ENCODE measurements at places on chromosomes 1 and 21. TPM values are rescaled to one million over a fixed set of nuclear protein-coding genes. Genes with fewer than 3 reads are reported as not detected.

Gene HTR6
- not detected for polyA plus RNA-seq

Gene AMY2A
- polyA plus RNA-seq, result not detected

Gene CYP4A22
- polyA plus RNA-seq, result not detected

Gene NTMT2
- not detected for polyA plus RNA-seq

Gene OR2T11
- not detected for polyA plus RNA-seq

Gene KRTAP19-1
- not detected for polyA plus RNA-seq

Gene THEM5
- not detected for polyA plus RNA-seq

Gene KRTAP7-1
- polyA plus RNA-seq, result not detected

Gene FMO5
- 0.07 TPM for polyA plus RNA-seq

Gene CCDC185
- not detected for polyA plus RNA-seq

Gene IGSF3
- 7.6 TPM for polyA plus RNA-seq

Gene AMY2B
- polyA plus RNA-seq, result 1.2 TPM

Gene CTH
- polyA plus RNA-seq, result 3.7 TPM

Gene F5
- polyA plus RNA-seq, result not detected

DNA sequence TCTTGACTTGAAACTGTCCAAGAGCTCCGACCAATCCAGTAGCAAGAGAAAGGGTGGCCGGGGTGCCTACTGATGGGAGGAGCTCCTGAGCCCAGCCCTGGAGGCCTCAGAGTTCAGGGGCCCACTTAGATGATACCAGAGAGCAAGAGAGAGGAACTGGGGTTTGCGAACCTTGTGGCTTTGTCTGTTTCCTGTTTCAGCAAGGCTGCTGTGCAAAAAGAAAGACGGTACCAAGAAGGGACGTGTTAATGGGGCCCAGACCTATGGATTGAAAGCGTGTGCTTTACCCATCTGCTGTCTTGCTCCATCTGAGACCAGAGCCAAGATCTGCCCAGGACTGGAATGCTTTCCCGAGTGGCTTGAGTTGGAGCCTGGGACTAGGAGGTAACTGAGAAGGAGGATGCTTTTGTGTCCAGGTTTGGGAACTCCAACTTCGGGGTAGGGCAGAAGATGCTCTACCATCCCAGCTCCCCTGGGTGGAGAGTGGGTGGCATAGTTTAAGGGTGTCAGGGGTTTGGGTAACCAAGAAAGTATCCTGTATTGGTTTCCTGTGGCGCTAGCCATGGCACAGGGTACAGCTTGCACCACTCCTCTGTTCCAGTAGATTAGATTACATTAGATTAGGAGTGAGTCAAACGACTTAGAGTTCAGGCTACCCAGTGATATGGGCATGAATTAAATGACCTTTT lies at the start of gene TRAF3IP3:
Gene TRAF3IP3 (plus strand): TSS at position 128 of the 689 bp plus-strand sequence. CDS start 3,987 bp downstream, outside the sequence.
- no peak for DNase-seq

DNA sequence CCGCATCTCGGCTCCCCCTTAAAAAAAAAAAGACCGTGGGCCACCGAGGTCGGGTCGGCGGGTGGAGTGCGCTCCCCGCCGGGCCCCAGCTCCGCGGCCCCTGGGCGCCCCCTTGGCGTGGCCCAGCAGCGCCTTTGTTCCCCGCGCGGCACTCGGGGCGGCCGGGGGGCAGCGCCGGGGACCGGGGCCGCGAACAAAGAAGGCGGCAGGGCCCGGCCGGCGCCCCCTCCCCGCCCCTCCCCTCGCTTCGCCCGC lies 571 bp downstream of the MARCKSL1 start:
- DNase-seq, result no peak

GRCh38 chr1:82979593-82980236 lies 1019.2 kb downstream of the TTLL7 start:
- DNase-seq, result no peak

GRCh38 chr1:181416268-181416860 lies 67.0 kb upstream of the CACNA1E start:
- DNase-seq, result no peak

DNA sequence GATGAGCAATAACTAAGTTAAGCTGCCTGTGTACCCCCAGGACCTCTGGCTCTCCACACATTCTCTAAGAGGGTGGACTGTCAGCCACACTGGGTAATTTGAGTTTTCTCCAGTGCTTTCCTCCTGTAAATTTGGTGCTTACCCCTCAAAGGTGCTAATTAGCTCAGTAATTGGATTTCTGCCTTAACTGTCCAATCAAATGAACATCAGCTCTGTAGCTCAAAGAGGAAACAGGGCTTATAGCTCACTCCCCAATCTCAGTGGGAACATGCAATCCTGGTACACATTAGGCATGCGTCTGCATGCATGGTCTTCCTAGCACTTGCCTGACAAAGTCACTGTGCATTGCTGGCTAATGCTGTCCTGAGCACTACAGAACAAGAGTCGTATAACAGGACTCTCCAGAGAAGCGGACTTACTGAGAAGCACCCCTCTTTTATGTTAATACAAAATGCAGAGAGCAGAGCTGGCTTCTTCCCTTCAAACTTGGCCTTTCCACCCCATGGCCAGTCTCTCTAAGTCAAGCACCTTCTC lies 110.1 kb downstream of the NTPCR start:
- DNase-seq, result peak; percentile 35

DNA sequence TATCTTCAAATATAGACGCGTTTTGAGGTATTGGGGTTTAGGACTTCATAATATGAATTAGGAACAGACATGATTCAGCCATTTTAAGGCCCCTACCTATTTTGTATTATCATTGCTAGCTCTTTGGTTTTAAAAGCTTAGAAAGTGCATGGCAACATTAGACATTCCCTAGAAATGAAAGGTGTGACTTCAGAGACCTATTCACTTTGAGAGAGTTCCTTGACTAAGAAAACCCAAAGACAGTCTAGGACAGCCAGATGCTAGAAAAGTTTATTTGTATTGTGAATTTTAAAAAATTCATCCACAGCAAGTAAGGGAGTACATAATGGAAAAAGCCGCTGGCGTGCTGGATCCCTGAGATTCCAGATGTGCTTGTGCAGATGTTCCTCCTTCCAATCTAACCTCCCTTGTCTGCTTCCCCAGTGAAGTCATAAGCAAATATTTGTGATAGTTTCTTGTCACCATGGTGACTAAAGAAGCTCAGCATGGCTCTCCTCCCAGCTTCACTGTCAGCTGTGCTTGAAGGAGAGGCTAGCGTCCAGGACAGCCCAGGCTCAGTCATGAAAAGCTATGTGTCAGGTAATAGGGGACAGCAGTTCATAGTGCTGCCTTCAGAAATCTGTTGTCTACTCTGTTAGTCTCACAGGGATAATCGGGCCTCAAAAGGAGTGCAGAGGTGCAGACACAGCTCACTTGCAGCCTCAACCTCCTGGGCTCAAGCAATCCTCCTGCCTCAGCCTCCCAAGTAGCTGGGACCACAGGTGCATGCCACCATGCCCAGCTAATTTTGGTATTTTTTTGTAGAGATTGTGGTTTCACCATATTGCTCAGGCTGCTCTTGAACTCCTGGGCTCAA lies 34.8 kb downstream of the KPNA6 start:
- no peak for DNase-seq

- no peak for DNase-seq
Measured at GRCh38 chr1:160354388-160354985, 11.3 kb downstream of the NCSTN start.

- DNase-seq, result no peak
Measured at GRCh38 chr1:170221031-170221430, 75.3 kb downstream of the NTMT2 start.

DNA sequence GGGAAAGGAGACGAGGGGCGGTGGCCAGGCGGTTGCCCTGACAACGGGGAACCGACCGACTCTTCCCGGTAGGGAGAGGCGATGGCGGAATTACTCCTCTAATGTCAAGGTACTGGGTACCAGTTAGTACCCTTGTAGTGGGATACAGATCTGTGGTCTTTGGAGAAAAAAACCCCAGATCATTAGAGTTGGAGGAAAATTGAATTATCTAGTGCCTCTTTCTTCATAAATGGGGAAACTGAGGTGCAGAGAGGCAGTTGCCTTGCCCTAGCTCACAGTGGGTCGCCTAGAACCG lies 545 bp upstream of the PEF1 start:
- DNase-seq, result no peak

GRCh38 chr1:221664253-221664652 lies 77.6 kb downstream of the DUSP10 start:
- DNase-seq, result no peak

GRCh38 chr21:31622397-31622796 lies 37.1 kb upstream of the SOD1 start:
- no peak for DNase-seq

- DNase-seq, result peak; percentile 68
Measured at GRCh38 chr1:54485416-54485815, 62.6 kb upstream of the ACOT11 start.

GRCh38 chr1:247121382-247121781 lies 17.2 kb upstream of the ZNF669 start:
- DNase-seq, result no peak

GRCh38 chr1:20279509-20279908 lies 11.2 kb upstream of the VWA5B1 start:
- peak; percentile 73 for DNase-seq

DNA sequence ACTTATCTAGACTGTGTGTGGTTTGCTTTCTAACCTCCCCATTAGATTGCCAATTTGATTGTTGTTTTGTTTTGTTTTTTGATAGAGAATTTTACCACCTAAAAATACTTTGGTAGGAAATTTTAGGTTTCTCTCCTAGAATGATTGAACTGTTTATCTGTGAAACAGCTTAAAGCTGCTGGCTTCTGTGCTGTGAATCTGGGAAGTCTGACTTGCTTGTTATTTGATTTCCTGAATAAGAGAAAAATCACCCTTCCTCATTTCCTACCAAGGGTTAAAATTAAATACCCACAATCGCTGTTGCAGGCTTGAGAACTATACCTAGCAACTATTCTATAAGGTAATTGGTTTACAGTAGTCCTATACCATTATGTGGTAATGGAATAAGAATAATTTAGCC lies 198.9 kb upstream of the CACYBP start:
- DNase-seq, result no peak

DNA sequence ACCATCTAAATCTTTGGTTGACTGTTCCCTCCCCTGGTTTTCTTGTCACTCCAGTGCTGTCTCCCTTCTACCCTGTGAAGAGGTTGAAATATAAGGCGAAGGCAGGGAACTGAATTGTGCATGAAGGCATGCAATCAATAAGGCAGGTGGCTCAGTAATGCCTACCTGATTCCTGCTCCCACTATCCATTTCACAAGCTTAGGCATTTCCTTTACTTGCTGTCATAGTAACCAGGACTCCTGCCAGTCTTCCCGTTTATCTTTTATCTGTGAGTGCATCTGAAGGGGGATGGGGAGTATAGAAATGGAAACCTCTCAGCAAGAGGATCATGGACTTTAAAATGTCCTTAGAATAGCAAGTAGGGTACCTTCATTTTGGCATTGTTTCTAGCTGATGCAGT lies 40.5 kb downstream of the MRPS6 start:
- no peak for DNase-seq

DNA sequence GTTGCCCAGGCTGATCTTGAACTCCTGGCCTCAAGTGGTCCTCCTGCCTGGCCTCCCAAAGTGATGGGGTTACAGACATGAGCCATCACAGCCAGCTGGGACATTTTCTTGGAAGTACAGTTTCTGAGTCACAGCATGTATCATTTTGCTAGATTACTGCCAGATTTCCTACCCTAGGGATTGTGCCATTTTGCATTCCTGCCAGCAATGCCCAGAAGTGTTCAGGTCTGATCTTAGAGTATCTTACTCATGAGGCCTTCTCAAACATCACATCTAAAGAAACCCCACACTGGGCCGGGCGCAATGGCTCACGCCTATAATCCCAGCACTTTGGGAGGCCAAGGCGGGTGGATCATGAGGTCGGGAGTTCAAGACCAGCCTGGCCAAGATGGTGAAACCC lies 10.2 kb downstream of the BMP8A start:
- peak; percentile 27 for DNase-seq

DNA sequence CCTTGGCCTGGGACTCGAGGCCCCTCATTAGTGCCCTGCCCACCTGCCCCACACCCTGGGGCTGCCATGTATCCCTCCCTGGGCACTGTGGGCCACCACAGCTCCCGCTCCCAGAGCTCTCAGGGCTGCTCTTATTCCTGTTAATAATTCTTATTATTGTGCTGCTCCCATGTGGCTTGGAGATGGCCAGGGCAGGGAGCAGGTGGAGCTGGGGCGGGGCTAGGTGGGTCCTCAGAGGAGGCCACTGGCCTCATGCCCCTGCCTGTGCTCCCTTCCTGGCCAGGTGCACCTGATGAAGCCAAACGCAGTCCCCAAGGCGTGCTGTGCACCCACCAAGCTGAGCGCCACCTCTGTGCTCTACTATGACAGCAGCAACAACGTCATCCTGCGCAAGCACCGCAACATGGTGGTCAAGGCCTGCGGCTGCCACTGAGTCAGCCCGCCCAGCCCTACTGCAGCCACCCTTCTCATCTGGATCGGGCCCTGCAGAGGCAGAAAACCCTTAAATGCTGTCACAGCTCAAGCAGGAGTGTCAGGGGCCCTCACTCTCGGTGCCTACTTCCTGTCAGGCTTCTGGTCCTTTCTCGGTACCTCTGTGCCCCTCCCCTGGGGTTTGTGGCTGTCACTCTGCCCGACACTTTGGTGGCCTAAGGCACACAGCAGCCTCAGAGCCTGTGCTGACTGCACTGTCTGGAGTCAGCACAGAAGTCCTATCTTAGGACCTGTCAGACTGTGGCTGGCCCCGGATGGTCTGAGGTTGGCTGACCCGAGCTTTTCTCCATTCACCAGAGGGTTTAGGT lies 34.1 kb downstream of the BMP8A start:
- DNase-seq, result no peak

DNA sequence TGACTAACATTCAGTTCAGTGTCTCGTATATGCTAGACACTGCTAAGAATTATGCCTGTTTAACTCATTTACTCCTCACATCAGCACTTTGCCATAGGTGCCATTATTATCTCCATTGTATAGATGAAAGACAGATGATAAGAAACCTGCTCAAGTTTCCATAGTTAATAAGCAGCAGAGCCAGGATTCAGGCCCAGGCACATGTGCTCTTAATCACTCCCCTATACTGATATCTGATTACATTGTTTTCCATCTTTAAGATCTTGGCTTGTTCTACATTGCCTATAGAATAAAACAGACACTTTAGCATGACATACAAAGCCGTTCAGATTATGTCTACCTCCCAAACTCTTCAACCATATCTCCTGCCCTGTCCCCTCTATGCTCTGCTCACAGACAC lies 30.5 kb upstream of the USH2A start:
- DNase-seq, result no peak

GRCh38 chr21:39164523-39164922 lies 18.7 kb downstream of the PSMG1 start:
- DNase-seq, result no peak

DNA sequence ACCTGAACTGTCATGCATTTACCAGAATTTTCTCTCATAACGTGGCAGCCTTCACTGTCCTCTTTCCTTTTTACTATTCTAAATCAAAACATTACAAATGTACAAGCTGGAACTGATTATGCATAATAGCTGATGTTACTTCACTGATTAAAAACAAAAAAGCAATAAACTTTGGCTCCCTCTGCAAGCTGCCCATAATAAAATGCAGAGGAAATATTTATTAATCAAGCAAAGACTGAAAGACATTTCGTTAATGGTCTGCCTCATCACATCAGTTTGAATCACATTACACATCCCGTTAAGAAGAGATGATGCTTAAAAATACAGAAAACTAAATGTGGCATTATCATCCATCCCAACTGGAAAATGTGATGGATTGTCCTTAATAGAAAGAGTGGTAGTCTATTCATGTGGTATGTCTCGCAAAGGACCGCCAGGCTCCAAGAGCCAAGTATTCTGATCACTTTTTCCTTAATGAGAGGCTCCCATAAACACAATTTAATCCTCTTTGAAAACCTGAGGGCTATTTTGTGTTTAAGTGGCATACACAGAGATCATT lies 225.3 kb downstream of the RGS7 start:
- no peak for DNase-seq
